ENCODE measurements at places on chromosomes 3 and 15. TPM values are rescaled to one million over a fixed set of nuclear protein-coding genes. Genes with fewer than 3 reads are reported as not detected.

The DPPA2 gene
- not detected for total RNA-seq

DNA sequence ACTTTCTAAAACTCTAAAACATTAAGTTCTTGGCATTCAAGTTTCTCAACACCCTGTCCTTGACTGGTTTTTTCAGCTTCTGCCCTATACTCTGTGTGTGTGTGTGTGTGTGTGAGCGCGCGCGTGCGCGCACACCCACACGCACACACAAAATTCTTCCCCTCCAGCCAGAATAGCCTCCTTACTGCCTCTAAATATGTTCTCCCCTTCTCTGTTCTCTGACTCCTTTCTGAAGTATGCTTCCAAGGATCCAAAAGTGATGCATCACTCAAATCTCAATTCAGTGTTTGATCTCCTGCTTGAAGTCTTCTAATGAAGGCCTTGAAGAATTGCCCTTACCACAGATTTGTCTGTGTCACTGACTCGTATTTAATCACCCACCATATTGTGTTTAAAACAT is 129.8 kb downstream of the SLC25A26 start:
- DNase-seq, result no peak

The ITGB5 gene
- total RNA-seq, result 216 TPM

- DNase-seq, result peak; percentile 91
Measured at GRCh38 chr3:69385723-69386555, at the start of gene FRMD4B. Gene FRMD4B (minus strand): TSS chr3:69386088. CDS start chr3:69385989, 99 bp downstream.

GRCh38 chr3:99365979-99366378 is 272.4 kb upstream of the COL8A1 start:
- no peak for DNase-seq

DNA sequence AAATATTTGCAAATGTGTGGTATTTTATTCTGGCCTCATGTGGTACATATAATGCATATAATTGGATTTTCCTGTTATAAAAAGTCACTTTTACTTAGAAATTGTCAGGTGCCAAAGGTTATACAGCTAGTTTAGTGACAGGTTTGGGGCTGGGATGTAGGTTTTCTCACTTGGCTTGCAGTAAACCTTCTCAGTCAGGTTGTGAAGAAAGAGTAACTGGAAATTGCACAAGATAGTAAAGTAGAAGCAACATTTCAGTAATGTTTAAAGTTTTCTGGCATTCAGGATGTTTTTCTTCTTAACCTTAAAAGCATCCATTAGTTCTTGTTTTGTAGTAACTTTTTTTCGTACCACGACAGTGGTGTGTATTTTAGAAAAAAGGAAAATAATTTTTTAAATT is 53.9 kb downstream of the MEF2A start:
- DNase-seq, result no peak

The THAP10 gene
- total RNA-seq, result 4.3 TPM

DNA sequence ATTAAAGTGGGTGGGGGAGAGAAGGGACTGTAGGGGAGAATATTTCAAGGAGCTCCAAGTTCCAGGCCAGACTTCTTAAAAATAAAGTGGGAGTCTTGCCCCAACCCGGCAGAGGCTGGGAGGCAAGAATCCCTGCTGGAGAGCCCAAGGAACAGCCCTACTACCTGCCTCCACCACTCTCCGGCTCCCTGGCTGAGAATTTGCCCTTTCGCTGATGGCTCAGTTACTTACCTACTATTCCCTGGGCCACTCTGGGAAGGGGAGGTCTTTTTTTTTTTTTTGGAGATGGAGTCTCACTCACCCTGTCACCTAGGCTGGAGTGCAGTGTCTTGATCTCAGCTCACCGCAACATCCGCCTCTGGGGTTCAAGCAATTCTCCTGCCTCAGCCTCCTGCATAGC is 15.5 kb downstream of the MYL3 start:
- DNase-seq, result no peak

The CD200 gene
- total RNA-seq, result 0.64 TPM

DNA sequence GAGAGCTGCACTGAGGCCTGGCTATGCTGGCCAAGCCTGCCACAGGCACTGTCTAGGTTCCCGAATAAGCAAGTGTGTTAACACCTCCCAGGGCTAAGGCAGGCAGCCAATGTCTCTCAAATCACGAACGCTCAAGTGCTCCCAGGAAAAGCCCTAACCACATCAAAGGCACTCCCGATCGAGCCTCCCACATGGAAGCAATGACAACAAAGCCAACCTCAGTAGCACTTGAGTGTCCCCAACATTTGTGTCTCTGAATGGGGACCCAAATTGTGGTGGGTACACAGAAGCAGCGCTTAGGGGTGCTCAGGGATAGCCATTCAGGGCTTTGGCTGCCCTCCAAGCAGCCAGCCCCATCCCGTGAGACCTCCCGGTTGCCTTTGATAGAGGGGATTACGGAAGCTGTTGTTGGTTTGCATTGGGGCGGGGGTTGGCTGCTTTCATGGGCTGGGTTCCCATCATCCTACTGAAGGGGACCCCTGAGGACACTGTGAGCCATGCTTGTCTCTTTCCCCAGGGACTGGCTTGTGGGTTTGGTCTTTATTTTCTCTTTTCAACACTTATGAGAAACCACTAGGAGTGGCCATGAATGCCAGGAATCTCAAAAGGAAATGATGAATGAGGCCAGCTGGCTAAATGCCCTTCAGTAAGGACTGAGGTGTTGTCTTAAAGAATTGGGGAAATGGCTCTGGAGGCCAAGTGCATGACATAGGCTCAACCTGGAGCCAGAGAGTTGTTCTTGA is 234.1 kb upstream of the FEZF2 start:
- no peak for DNase-seq

DNA sequence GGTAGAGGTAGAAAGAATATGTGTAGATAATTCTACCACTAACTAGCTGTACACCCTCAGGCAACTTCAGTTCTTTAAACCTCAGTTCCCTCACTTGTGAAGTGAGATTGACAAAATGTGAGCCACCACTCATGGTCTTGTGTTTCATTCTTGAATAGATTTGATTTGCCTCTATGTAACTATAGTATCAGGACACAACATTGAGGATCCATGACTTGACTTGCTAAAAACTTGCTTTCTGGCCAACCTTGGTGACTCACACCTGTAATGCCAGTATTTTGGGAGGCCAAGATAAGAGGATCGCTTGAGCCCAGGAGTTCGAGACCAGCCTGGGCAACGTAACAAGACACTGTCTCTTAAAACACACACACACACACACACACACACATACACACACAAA is 115.8 kb upstream of the FLNB start:
- DNase-seq, result no peak

The FSIP1 gene
- total RNA-seq, result 1.8 TPM

GRCh38 chr3:14204515-14205284 is 26.1 kb downstream of the LSM3 start:
- no peak for DNase-seq

- DNase-seq, result no peak
Measured at GRCh38 chr3:142817897-142818296, 71.0 kb downstream of the PCOLCE2 start.

The CFAP20DC gene
- not detected for total RNA-seq

DNA sequence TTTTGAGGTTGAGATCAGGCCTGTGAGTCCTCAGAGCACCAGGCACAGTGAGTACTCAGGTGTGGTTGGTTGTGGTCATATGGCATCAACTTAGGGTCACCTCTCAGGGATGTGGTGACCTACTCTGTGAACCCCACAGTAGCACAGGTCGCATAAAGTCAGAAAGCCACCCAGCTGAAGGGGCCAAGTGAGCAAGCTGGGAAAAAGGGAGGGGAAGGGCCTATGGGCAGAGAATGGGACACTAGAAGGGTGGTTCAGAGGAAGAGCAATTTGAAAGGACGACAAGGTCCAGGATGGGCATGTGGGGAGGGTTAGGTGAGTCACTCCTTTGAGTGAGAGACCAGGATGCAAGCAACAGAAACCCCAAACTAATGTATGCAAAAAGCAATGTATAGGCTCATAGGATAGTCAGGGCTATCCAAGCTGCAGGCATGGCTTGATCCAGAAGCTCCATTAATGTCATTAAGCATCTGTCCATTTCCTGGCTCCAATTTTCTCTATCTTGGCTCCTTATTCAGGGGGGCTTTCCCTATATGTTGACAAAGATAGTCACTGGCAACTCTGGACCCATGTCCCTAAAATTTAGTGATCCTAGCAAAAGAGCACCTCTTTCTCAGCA is 33.5 kb downstream of the HMCES start:
- DNase-seq, result no peak

The NPAP1 gene
- not detected for total RNA-seq

The NR1I2 gene
- 0.29 TPM for total RNA-seq

The PGBD4 gene
- 1.9 TPM for total RNA-seq

DNA sequence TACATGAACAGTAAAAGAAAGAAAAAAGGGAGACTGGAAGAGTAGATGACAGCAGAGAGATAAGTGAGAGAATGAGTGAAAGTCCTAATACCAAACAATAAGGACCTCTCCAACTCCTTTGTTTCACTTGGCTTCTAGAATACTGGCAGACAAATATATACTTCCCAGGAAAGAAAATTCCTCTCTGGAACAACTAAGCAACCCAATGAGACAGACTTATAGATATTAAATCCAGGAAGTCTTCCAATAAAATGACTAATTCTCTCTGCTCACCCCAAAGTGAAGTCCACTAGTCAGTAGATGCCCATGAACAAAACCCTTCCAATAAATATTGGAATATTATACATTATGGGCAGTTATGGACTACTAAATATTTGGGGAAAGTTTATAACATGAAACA is 114.2 kb downstream of the NEDD4 start:
- DNase-seq, result no peak

GRCh38 chr15:25501828-25502446 is 63.1 kb upstream of the UBE3A start:
- no peak for DNase-seq

GRCh38 chr3:139547666-139548065 is 8.1 kb upstream of the RBP1 start:
- no peak for DNase-seq

GRCh38 chr15:29126821-29127461 is 142.7 kb downstream of the NSMCE3 start:
- DNase-seq, result no peak

The BFSP2 gene
- not detected for total RNA-seq

The GPR171 gene
- not detected for total RNA-seq

GRCh38 chr3:63986146-63986545 is 37.1 kb downstream of the PSMD6 start:
- DNase-seq, result no peak

DNA sequence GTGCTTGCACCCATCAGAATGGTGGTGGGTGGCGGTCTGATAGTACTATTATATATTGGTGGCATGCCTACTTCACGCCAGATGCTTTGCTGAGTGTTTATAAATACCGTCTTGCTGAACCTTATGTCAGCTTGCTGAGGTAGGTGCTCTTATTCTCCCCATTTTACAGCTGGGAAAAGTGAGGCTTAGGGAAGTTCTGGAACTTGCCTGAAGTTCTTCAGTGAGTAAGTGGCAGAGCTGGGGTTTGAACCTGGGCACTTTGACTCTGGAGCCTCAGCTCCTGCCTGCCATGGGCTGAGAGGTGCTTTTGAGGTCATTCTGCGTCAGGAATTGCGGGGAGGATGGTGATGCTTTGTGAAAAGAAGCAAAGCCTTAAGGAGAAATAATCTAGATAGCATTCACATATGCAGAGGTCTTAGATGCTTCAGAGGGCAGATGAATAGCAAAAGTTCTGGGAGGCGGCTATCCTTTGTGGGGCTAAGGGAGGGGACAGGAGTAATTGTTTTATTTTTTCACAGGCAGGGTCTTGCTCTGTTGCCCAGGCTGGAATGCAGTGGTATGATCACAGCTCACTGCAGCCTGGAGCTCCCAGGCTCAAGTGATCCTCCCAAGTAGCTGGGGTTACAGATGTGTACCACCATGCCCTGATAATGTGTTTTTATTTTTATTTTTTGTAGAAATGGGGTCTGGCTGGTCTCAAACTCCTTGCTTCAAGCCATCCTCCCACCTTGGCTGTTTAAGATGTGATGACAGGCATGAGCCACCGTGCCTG is 18.5 kb downstream of the ITPR1 start:
- DNase-seq, result no peak

The ST3GAL6 gene
- 91.1 TPM for total RNA-seq

DNA sequence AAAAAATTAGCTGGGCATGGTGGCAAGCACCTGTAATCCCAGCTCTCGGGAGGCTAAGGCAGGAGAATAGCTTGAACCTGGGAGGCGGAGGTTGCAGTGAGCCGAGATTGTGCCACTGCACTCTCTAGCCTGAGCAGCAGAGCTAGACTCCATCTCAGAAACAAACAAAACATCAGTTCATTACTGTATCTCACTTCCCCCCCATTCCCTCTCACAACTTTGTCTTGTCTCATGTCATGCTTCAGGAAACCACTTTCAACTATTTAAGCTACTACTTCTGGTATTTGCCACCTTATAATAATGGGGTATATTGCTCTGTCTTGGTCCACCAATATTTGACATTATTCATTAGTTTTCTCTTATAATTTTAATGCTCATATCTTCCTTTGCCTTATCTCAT is 26.2 kb downstream of the PIK3CA start:
- no peak for DNase-seq

- DNase-seq, result no peak
Measured at GRCh38 chr3:129059311-129059958, 1.1 kb upstream of the GP9 start.

DNA sequence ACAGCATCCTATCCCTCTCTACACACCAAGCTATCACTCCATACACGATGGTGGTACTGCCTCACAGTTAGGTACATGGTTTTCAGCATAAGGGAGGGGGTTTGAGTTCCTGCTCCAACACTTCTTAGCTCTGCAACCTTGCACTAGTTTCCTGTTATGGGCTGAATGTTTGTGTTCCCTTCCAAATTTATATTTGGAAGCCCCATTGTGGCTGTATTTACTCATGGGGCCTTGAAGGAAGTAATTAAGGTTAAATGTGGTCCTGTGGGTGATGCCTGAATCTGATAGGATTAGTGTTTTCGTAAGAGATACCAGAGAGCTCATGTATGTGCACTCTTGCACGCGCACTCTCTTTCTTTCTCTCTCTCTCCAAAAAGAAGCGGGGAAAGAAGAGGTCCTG is 259.4 kb downstream of the RORA start:
- no peak for DNase-seq

The C3orf22 gene
- total RNA-seq, result not detected

DNA sequence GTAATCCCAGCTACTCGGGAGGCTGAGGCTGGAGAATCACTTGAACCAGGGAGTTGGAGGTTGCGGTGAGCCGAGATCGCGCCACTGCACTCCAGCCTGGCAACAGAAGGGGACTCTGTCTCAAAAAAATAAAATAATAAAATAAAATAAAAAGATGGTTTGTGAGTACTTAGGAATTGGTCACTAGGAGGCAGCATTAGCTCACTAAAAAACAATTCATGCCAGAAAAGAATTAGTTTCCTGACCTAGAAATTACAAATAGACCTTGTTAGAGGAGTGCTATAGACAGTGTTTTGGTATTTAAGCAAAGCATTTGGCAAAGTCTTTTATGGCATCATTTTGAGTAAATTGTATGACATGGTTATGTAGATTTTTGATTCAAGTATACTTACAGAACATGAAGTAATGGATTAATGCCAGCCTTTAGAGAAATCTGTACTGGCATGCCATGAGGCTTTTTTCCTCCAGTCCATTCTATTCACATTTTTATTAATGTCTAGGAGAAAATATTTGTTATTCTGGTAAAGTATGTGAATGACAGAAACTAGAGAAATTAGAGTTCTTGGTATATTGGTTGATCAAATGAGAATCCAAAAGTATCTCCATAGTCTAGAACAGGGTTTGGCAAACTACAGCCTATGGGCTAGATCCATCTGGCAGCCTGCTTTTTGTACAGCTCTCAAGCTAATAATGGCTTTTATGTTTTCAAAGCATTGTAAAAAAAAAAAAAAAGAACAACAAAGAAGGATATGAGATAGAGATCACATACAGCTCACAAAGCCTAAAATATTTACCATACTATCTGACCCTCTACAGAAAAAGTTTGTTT is 81.6 kb downstream of the LRRC49 start:
- DNase-seq, result no peak

GRCh38 chr15:80834906-80835305 is 55.7 kb downstream of the CEMIP start:
- no peak for DNase-seq
